ENCODE measurements at places on chromosomes 5 and 9.

DNA sequence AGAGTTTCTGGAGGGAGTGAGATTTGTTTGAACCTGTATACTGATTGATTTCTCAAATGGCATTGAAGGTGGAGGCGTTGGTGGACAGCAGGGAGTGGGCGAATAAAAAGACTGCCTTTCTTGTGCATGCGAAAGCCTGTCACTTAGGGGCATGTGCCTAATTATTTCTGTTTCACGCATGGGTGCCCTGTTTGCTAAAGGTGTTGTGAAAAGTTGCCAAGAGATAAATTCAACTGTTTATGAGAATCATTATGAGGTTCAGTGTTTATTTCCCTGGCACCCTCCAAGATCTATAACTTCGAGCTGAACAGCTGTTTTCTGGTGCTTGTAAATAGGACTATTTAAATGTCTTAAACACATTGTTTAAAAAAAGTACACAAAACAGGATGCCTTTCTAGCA is 67.4 kb upstream of the DMRTA1 start:
- peak; percentile 88 for DNase-seq

GRCh38 chr9:76401580-76402354 is 7.5 kb upstream of the RFK start:
- no peak for DNase-seq

DNA sequence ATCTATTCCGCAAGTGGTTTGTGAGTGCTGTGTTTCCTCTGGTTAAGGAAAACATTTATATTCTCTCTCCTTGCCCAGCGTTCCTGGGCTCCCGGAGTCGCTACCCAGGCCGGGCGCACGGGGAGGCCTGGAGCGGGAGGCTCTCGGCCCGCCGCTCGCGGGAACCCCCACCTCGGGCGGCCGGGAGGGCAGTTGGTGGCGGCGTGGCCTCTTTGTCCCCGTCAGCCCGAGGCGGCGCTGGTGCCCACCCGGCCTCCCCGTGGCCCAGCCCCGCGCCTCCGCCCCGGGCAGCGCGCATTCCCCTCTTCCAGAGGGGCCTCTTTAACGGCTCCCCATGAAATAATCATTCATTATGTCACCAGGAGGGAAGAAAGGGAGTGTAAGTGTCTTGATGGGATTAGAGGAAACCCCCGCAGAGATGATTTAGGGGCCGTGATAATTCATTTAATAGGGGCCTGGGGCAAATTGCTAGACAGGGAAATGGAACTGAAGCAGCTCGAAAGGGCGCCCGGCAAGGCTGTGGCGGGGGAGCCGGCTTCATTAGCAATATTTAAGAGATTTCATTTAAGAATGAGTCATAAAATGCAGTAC is 181.9 kb upstream of the TBCA start:
- DNase-seq, result no peak

DNA sequence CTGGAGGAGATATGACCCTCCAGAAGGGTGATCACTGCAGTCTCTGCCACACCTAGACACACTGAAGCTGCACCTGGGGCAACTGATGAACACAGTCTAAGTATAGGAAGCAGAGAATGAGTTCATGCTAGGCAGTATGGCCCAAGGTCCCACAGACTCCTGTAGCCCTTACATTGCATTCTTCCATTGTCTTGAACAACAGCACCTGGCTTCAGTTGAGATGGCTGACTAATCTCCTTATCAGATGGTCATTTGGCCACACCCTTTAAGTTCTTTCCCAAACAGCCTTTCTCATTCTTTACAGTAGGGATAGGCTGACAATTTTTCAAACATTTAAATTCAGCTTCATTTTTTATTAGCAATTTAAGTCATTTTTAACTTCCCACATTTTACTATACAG is 23.1 kb downstream of the CENPK start:
- no peak for DNase-seq

DNA sequence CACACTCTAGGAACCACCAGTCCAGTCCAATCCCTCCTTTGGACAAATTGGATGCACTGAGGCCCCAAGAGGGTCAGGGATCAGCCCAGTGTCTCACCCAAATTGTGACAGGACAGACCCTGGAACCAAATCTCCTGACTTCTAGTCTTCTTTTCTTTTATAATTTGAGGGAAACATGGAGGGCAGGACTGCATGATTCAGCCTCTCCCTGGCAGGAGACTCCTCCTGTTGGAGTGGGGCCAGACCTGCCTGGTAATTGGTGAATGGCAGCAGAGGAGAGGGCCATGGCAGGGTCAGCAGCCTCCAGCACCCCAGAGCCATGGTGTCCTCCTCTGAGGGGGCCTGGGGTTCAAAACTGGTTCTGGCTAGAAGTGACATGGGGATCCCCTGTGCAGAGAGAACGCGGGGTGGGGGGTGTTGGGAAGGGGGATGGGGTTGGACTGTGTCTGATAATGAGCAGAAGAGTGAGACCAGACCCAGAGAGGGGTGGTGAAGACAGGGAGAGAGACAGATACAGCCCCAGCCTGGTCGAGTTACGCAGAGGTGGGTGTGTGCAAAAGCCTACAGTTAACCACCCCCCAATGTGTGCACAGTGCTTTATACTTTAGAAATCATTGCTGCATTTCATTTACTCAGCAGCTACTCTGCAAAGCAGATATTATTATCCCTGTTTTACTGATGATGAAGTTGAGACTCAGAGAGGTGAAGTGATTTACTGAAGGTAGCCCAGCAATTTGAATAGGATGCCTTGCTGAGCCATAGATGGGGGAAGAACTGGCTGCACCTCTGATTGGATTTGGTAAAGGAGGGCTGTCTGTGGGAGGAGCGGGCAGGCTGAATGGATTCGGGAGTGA is 3.8 kb upstream of the SYNPO start:
- no peak for DNase-seq

- DNase-seq, result no peak
Measured at GRCh38 chr5:157860898-157861890, 2.2 kb upstream of the CLINT1 start.

DNA sequence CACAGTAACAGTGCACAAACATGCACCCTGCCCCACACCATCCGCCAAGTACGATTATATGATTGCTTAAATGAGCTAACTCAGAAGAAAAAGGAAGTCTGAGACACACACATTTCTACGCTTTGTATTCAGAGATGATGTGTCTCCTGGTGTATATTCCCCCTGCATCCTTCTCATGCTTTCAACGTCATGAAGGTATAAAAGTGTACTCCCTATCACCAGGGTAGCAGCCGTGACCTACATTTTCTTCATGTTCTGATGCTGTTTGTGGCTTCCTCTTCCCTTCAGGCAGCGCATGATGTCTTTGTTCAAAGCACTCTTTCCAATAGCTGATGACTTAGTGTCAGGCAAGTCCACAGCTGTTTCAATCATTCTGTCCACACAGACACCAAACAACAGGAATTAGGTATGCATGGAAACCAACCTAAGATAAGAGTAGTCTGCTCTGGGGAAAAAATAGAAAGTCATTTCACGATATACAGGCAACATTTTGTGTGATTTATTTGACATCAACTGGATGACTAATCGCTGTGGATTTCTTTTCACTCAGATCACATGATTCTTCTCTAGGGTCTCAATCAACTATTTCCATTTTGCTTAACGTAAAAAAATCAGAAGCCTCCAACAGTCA is 269.4 kb upstream of the PTGER4 start:
- DNase-seq, result no peak

DNA sequence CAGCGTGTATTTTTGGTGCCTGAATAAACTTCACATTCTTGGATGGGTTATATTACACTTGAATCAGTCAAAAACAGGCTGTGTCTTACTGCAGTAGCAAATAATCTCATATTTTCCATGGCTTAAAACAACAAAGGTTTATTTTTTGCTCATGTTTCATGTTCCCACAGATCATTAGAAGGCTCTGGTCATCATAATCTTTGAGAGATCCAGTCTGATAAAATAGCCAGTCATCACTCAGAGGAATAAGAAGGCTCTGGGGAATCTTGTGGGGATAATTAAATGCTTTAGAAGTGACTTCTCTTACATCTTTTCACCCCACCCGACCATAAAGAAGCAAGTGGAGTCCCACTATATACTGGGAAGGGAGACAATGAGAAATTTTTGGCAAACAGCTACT is 417.7 kb downstream of the PSAT1 start:
- DNase-seq, result no peak

- no peak for DNase-seq
Measured at GRCh38 chr9:108634672-108635462, 220.9 kb downstream of the ACTL7B start.

GRCh38 chr9:15101095-15101494 is 190.9 kb upstream of the FREM1 start:
- no peak for DNase-seq

DNA sequence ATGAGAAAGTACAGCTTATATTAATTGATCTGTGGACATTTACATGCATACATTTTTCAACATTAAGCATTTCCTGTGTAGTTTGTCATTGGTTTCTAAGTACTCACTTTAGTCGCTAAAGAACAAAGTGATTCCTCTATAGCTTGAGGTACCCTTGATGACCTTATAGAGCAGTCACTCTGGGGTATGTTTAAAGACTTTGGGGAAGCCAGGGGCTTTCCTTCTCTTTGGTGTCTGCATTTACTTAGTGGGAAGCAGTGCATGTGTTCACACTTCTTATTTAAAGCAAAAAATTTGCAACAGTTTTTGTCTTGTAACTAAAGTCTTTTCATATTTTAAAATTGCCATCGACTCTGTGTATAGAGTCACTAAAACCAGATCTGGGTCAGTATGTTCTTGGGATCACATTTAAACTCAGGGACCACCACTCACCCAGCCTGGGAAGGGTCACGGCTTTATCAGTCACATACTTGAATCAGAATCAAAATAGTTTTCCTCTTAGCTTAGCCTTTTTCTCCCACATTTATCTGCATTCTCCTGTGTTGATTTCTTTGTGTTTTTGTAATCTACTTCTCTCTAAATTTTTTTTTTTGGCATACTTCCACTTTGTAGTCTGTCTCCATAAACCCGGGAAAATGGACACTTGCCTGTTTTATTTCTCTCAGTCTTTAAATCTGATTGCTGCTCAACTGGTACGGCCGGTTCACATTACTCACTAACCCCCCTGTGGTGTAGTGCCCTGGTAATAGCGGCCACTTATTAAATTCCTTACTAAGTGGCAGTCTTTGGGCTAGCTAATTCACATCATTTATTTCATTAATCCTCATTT is 143.9 kb upstream of the FBN2 start:
- DNase-seq, result no peak

- DNase-seq, result no peak
Measured at GRCh38 chr5:101605700-101606099, 690.4 kb downstream of the SLCO4C1 start.

- DNase-seq, result no peak
Measured at GRCh38 chr5:163789870-163790269, 284.5 kb downstream of the MAT2B start.

DNA sequence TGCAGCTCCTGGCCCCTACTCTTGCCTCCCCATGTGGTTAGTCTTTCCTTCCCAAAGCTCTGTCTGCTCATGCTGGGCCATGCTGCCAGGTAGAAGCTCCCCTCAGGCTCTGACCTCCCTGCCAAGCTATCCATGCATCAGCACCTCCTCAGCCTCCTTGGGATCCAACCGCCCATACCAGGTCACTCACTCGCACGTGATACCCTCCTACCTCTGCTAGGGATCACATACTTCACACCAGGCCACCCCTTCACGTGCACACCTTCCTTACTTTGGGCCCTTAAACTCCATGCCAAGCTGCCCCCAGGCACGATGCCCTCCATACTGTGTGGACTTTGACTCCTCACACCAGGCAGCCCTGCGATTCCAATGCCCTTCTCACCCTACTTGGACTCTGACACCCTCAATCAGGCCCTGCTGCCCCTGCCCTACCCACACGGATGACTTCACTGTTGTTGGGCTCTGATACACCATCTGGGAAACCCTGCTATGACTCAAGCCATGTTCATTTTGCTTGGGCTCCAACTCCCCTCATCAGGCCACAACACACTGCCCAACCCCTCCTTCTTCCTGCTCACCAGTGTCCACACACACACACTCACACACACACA is 34.1 kb downstream of the ZNF483 start:
- no peak for DNase-seq

DNA sequence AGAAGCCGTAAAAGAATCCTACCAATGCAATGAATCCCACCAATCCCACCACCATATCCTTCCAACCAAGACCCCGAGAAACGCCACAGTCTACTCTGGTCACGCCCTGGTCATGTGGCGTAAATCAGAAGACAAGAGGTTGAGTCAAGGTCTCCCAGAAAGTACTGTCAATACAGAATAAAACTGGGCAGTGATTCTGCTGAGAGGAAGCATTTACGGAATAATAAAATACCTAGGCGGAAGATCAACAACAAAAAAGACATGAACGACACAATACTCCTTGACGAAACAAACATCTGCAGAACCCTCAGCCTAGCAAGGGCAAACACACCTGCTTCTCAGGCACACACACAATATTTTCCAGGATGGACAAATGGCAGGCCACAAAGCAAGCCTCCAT is 62.8 kb downstream of the GOLM1 start:
- DNase-seq, result no peak

GRCh38 chr5:174690271-174690670 is 34.1 kb upstream of the MSX2 start:
- no peak for DNase-seq

DNA sequence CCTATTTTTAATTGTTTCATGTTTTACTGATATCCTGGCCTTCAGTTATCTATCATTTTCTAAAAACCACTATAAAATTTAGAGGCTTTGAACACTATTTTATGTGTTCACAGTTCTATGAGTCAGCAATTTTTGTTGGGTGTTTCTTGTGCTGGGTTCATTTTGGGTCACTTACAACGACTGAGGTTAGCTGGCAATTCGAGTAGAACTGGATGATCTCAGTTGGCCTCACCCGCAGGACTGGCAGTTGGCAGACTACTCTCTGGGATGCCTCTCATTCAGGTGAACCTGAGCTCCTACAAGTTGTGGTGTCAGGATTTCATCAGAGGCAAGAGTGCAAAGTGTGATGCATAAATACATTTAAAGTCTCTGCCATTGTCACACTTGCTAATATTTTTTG is 151.0 kb upstream of the PAPPA start:
- DNase-seq, result no peak

- DNase-seq, result no peak
Measured at GRCh38 chr9:73154271-73154670, 2.6 kb downstream of the ANXA1 start.

DNA sequence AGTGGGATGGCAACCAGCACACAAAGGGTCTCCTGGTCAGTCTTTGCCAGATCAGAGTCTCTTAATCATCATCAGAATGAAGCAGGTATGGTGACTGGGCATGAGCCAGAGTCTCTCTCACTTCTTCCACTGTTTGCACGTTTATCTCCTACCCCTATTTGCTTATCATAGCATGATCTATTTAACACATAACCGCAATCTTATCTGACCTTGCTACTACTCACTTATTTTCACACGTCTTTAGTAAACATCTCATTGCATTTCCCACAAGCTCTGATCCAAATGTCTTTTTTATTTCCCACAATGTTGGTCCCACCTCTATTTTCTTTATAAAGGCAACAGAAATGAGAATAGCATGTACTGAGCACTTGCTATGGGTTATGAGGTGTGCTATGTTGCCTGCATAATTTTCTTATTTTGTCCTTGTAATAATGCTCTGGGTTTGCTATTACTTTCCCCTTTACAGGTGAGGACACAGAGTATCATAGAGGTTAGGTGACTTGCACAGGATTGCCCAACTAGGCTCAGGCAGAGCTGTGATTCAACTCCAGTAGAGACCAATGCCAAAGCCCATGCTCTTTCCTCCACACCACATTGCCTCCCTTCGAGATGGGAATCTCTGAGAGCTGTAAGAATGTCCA is 39.7 kb upstream of the IL7R start:
- no peak for DNase-seq

All from NCI-H2081 treated with DMSO at 0.1 percent for 48 hours (cell line).